ENCODE measurements at places on chromosomes 16 and 17.

- peak; percentile 66 for DNase-seq
Observed at GRCh38 chr16:2963723-2964474, at the start of gene KREMEN2. KREMEN2 (plus strand) TSS chr16:2964275; CDS start chr16:2964521, 246 bp downstream.

DNA sequence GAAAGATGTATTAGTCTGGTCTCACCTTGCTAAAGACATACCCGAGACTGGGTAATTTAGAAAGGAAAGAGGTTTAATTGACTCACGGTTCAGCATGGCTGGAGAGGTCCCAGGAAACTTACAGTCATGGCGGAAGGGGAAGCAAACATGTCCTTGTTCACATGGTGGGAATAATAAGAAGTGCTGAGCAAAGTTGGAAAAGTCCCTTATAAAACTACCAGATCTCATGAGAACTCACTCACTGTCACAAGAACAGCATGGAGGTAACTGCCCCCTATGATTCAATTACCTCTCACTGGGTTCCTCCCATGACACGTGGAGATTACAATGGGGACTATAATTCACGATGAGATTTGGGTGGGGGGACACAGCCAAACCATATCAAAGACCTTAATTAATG lies 53.3 kb downstream of the BCL7C start:
- no peak for DNase-seq

DNA sequence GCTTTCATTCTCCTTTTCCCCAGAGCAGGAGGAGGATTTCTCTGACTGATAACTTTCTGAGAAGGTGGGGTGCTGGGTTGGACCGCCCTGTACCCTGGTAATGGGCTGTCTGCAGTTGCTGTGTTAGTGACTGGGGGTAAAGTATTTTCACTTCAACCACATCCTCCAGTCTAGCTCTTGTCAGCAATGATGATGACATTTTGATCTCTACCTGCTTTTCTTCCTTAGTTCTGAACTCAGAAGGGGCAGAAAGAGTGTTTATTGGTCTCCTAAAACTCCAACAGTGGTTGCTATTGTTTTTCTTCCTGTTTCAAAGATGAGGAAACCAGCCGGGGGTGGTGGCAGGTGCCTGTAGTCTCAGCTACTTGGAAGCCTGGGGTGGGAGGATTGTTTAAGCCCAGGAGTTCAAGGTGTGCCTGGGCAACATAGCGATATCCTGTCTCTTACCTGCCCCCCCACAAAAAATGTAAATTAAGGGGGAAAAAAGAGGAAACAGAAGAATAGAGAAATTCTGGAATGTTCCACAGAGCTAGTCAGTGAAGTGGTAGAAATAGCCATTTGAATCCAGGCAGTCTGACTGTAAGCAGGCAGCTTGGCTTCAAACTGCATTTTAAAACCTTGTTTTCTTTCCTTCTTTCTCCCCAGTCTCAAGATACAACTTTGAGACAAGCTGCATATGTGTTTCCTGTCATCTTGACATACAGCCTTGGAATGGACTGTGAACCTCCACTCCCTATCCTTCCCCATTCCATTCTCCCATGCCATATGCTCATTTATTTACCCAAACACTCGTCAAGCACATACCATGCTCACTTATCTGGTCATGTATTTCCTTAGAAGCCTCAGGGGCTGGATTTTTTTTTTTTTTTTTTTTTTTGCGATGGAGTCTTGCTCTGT lies 3.3 kb upstream of the N4BP1 start:
- no peak for DNase-seq

DNA sequence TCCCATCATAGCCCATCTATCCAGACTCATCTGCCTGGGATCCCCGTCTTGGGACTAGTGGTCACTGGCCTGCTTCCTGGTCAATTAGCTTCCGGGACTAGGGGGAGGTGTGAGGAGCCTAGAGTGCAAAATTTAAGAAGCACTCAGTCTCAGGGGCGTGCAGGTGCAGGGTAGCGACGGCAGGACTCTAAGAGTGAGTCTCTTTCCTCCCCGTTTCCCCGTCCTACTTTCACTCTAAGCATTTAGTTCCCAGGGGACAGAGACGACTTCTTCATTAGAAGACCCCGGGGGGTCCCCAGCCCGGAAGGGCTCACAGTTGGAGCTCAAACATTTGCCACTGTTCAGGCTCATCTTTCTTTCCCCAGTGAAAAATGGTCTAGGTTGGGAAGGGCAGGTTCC lies 677 bp upstream of the ZNHIT3 start:
- no peak for DNase-seq

DNA sequence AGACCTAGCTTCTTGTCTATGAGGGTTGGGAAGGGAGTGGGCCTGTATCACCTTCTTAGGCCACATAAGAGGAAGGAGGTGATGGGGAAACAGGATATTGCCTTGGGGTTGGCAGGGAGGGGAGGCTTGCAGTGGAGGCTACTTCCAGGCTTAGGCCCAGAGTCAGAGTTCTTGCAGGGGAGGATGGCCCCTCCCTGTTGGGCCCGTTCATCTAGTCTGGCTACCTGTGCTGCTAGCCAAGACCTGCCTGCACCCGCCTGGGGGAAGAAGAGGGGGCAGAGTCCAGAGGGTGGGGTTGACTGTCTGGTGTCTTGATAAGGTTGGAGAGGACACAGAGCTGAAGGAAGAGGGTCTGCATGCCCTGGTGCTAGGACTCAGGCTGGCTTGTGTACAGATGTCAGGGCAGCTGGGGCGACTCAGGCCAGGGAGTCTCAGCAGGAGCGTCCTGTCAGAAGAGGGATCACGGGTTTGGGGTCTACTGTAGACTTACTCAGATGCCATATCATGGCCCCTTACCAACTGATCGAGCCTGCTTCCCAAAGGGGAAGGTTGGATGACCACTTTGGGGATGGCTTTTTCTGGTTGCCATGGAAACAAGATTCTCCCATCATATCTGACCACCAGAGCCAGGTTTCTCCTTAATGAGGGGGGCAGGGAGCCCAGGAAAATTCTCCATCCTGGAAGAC lies 5.3 kb downstream of the KDM6B start:
- DNase-seq: no peak

GRCh38 chr16:81548876-81549546 lies 104.4 kb downstream of the CMIP start:
- DNase-seq: no peak

GRCh38 chr17:67865438-67865837 lies 40.1 kb downstream of the BPTF start:
- no peak for DNase-seq

GRCh38 chr17:14752011-14752410 lies 451.1 kb downstream of the HS3ST3B1 start:
- no peak for DNase-seq

Data from NCI-H1436 (cell line).